Activated T-cell treated with anti-CD3 and anti-CD28 coated beads, Interleukin-2, amount 50 U/mL, for 48 hours (primary cell): ENCODE measurements at places on chromosomes 4 and X.

GRCh38 chr4:68193194-68193593 is 52.3 kb downstream of the TMPRSS11B start:
- DNase-seq: no peak

- no peak for DNase-seq
Observed at GRCh38 chr4:74339501-74339900, 25.4 kb upstream of the EREG start.

DNA sequence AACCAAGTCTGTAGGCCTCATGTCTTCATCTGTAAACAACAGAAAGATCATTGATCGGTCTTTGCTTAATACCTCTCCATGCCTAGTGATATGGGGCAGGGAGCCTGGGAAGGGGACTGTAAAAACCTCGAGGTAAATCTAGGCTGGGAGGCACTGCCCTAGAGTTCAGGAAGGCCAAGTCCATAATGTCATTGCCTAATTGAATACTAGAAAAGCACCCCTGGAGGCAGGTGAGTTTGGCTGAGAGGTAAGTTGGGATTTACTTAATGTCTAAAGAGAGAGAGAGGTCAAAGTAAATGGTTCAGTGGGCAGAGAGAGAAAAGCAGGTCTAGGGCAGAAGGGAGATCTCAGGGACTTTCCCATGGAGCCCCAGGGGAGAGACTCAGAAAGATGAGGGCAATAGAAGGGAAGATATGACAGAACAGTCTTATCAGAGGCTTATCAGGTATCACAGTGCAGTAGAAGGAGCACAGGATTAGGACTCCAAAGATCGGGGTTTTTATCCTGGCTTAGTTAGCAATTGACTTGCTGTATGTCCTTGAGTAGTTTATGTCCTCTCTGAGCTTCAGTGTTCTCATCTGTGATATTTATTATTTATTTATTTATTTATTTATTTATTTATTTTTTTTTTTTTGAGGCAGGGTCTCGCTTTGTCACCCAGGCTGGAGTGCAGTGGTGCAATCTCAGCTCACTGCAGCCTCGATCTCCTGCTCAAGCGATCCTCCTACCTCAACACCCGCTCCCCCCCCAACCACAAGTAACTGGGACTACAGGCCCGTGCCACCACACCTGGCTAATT is 85.2 kb downstream of the SLC16A2 start:
- DNase-seq: no peak

DNA sequence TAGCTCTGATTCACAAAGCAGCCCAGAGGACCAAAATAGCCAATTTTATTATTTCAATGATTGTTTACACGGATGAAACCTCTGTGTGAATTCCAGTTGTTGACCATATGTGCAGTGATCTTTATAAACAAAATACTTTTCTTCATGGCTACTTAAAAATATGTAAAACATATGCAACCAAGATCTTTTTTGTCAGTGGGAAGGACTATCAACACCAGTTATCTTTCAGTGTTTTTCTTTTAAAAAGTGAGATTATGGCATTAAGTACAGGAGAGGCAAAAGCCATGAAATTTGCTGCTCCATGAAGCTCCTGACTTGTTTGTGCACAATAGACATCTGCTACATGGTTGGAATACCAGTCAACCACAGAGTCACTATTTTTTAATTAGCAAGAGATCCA is 184.4 kb downstream of the DKK2 start:
- DNase-seq: no peak

DNA sequence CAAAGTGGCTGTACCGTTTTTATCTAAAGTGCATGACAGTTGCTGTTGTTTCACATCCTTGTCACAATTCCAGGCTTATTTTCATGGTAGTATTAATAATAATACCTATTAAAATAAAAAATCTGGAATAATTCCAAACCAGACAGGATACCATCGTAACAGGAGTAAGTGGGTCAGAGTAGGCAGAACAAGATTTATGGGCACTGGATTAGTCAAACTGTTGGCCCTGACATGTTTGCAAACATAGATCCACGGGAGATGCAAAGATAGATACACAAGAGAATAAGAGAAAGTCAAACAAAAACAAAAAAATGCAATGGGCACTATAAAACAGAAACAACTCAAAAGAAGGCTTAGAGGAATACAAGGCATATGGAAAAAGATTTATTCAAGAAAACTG is 449.5 kb upstream of the HS3ST1 start:
- no peak for DNase-seq

DNA sequence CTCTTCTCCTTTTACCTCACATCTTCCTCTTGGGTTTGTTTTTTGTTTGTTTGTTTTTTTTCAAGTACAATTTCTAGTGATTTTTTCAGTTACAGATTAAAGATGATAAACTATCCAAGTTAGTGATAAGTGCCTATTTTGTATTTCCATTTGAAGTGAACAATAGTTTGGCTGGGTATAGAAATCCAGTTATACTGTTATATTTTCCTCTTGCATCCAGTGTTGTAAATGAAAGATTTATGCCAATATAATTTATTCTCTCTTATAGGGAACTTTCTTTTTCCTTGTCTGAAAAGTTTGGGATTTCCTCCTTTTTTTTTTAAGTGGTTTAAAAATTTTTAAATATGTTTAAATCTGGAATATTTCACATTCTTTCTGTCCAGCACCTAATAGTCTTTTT is 169.4 kb downstream of the CPEB2 start:
- no peak for DNase-seq

DNA sequence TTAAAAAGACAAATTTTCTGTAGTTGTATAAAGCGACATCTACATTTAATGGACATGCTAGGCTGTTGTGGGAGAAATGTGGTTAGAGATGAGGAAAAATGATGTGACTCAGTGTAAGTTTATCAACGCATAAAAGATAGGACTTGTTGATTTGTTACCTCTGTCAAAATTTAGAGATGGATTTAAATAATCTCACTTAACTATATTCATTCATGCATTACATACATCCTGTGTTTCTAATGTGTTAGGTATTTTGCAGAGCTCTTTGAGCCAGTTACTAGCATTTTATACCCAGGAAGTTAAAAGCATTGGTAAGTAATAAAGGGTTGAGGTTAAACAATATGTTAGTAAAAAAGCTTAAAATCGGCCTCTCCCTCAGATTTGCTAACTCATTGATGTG is 34.3 kb downstream of the METAP1 start:
- DNase-seq: no peak
